ENCODE measurements at places on chromosomes 2 and 18.

DNA sequence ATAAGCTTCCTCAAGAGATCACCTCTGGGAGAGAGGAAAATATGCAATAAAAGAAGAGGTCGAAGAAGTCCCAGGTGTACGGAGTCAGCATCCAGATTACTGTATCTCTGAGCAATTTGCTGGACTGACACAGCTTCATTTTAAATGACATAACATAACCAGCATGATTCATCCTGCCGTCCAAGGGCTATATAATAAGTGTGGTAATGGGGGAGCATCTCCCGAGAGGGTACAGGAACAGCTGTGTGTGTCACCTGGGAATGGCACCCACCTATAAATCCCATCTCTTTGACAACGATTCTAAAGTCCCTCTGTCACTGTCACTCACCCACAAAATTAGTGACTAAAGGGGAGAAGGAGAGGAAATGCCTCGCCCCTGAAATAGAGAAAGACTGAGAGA, 19.3 kb upstream of the FZD7 start:
- no peak for DNase-seq

GRCh38 chr2:209719034-209719433, 52.6 kb upstream of the UNC80 start:
- no peak for DNase-seq

DNA sequence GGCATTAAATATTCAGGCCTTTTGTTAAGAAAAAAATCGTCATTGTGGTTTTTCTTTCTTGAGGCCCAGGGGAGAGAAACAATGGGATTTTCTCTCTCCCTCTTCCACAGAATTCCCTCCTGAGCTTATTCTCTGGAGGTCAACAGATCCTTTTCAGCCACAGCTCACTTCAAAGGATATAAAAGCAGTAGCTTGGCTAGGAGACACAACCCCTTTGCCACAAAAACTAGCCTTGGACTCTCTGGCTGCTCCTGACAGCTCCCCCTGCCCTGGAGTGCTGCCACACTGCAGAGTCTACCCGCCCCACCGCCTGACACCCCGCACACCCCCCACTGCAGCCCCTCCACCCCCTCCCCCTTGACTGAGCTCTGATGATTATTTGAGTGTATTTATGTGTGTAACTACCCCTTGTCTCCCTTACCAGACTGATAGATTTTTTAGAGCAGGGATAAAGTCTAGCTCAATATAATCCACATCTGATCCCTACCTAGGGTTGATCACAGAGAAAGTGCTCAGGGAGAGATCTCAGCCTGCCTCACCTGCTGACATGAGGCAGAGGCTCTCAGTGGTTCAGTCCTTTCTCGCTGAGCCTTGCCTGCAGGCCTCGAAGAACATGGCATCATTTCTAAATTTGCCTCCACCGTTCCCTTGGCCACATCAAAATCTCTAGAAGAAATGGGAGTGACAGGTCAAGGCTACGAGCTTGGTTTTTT, 132.2 kb upstream of the SP5 start:
- no peak for DNase-seq

DNA sequence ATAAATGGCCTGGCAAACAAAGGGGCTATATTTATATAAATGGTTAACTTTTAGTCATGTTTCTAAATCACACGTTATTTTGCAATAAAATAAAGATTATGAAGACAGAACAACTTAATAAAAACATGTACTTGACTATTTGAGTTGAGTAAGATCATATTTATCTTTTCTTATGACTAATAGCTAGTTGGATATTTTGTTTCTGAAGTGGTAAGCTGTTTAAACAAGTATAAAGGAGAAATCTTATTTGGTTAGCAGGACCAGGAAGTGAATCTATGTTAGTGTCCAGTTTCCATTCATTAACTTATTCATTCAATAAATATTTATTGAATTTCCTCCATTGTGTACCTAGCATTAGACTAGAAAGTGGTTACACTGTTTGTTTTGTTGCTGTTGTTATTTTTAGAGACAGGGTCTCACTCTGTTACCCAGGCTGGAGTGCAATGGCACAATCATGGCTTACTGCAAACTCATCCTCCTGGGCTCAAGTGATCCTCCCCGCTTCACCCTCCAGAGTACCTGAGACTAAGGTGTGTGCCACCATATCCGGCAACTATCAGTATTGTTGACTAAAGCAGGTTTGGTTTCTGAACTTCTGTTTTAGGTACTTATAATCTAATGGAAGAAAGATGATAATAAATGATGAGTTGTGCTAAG, 312.6 kb downstream of the DPP10 start:
- DNase-seq, result no peak

- DNase-seq, result no peak
These were observed 63.2 kb upstream of the KLHL29 start for GRCh38 chr2:23321751-23322150.

GRCh38 chr2:159894145-159894838, 96.3 kb upstream of the CD302 start:
- no peak for DNase-seq

- DNase-seq, result no peak
These were observed 96.2 kb upstream of the B3GNT7 start for GRCh38 chr2:231299267-231299666.

DNA sequence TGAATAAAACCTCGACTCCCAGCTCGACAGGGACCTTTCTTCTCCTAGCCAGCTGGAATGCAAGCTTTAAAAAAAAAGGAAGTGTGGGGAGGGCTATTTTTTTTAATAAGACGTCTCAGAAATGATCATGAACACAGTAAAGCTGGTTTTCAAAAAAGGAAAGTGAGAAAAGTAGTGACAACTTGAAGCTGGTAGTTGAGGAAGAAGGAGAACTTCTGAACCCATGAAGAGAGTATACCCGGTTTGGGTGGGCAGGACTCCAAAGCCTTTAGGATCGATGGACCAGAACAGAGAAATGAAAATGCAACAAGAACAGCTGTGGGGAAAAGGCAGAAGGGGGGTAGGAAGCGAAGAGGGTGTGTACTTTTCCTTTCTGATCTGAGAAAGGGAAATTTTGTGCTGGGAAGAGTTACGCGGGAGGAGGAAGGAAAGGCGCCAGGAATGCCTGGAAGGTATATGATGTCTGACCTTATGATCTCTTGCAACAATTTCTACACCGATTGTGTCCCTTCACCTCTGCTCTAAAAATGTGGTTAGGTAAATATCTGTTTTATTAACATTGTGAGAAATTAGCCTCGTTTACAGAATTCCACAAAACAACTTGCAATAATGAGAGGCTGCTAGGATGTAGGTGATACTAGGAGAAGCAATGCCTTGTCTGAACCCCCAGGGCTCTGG, 22.6 kb upstream of the CYP1B1 start:
- no peak for DNase-seq

GRCh38 chr18:35131387-35132020, 90.3 kb downstream of the MAPRE2 start:
- no peak for DNase-seq

GRCh38 chr2:172084395-172084644, 987 bp upstream of the DLX1 start:
- DNase-seq, result no peak

DNA sequence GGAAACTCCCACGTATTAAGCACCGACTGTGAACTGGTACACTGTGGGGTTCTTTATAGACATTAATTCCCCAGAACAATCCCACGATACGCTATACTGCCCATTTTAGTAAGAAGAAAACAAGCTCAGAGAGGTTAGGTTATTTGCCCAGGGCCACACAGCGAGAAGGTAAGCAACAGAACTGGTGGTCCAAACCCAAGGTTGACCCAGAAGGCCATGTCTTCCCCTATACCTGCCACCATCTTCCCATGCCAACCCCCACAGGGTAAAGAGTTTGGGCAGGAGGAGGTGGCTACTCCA, 69.9 kb downstream of the MARCO start:
- no peak for DNase-seq

DNA sequence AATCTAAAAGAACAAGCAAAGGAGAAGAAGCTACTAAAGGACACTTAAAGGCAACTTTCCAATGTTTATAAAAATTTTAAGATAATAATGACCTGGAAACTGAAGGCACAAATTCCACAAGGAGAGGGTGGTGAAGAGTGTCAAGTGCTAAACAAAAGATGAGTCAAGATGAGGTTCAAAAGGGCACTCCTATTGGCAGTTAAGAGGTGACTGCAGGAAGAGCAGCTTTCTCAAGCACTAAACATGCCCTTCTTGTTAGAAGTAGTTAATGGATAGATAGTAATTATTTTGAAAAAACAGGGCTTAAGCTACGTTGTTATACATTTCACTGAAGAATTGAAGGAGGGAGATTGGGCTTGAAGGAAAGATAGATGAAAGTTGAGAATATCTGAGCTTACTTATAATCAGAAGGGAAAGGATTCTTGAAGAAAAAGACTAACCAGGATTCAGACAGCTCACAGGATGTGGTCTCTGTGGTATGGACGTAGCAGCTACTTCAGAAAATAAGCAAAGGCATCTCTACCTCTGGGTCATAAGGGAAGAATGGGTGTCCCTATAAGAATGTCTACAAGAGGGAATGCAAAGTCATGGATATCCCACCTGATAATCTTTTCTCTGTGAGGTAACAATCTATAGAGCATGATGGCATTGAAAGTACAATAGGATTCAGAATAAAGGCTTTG, 454.7 kb upstream of the SLC39A10 start:
- DNase-seq, result no peak

DNA sequence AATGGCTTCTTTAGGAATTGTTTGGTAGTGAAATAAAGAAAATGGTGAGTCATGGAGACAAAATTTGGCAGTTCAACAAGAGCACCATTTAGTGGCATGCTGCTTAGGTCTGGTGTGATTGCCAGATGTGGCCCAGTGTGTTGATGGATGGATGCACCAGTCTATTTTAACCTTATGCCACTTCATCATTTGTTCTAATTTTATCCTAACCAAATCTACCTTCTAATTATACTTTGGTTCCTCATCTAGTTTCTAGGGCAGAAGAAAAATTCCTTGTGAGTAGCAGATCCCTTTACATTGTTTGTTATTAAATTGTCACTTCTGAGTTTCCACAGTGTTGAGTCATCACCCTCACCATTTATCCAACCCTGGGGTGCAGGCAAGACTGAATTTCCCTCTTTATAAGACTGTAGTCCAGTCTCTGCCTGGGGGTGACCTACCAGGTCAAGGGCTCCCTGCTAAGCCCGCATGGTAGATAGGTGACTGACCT, 32.5 kb downstream of the NABP1 start:
- DNase-seq, result peak; percentile 35

- no peak for DNase-seq
These were observed 18.3 kb upstream of the CHCHD5 start for GRCh38 chr2:112566104-112566503.

DNA sequence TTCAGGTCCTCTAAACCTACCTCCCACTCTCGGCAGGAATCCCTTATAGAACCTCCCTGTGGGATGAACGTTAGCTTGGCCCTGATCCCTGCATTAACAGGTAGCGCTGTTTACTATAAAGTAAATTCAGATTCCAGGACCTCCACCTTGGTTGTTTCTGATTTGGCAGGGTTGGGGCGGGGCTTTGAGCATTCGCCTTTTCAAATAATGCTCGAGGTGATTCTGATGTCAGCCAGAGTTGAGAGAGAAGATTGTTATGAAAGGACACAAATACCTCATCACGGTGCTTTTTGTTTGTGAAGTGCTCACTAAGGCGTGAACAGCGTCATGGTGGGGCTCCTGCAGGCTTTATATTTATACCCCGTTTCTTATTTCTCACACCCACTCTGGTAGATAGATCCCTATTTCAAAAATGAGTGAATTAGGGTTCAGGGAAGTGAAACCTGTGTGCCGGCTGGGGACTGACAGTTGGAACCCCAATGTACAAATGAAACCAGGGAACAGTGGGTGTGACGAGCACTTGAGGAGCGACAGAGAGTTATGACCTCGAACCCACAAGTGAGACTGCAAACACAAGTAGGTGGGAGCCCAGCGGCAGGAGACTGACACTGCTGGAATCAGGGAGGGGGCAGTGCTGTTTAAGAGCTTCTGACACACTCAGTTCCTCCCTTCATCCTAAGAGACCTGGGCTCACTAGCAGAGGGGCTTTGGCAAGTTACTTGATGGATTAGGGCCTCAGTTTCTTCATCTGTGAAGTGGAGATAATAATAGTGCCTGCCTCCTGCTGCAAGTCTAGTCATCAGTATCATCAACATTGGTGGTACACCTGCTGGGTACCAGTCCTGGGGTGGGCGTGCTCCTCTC, 14.2 kb upstream of the CXCR4 start:
- no peak for DNase-seq

DNA sequence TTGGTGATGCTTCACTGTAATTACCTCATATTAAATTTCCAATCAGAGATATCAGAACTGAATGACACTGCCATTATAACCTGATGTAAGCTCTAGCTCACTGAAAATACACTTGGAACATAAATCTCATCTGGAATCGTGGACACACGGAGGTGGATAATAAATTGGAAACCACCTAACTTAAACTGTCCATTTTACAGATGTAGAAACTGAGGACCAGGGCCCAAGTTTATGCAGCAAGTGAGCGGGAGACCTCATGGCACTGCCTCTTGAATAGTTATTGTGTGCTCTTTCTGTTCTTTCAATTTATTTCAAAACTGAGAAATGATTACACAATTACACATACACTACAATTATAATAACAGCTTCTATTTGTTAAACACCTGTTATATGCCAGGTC, 20.8 kb downstream of the CCDC68 start:
- DNase-seq, result no peak

GRCh38 chr2:45102579-45103117, 93.4 kb upstream of the SIX2 start:
- DNase-seq, result no peak

DNA sequence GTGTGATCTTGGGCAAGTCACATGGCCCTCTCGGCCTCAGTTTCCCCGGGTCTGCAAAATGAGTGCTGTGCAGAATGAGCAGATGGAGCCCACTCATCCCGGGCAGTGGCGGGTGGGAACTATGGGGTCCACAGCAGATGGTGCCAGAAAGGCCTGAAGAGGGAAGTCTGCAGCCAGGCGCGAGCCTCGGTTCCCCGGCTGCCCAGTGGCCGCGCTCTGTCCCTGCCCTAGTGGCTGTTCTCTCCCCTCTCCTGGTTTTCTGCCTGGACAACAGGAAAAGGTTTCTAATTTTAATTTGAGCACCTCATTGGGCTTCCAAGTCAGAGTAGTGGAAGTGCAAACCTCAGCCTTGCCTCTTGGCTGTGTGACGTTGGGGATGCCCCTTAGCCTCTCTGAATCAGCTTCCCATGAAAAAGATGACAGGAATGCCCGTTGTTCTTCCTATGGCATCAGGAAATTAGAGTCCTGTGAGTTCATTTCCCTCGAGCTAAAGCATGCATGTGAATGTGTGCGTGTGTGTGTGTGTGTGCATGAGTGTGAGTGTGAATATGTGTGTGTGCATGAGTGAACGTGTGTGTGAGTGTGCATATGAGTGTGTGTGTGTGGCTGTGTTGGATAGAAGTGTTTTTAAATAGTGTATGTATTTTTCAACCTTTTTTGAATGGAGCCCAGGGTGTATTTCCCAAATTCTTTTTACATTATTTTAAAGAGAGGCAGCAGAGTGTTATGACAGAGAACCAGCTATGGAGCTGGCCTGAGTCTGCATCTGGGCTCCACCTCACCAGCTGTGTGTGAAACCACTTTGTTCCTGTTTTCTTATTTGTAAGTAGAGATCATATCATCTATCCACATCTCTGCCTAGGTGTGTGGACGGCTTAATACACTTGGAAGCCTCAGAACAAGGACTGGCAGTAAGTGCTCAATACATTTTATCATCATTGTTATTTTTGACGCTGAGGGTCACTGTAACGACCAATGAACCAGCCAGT, 41.3 kb downstream of the RRM2 start:
- DNase-seq, result no peak
